Stimulated activated CD8-positive, alpha-beta memory T cell treated with anti-CD3 and anti-CD28 coated beads, Interleukin-15, amount 100 ng/mL, for 4 hours (primary cell): ENCODE measurements at places on chromosomes 7 and 10.

- DNase-seq = no peak
These were observed 511.7 kb downstream of the PLXDC2 start for GRCh38 chr10:20327954-20328353.

GRCh38 chr10:61998937-61999336, 97.4 kb downstream of the ARID5B start:
- no peak for DNase-seq

- no peak for DNase-seq
These were observed 275.3 kb downstream of the HDAC9 start for GRCh38 chr7:18770822-18771221.

DNA sequence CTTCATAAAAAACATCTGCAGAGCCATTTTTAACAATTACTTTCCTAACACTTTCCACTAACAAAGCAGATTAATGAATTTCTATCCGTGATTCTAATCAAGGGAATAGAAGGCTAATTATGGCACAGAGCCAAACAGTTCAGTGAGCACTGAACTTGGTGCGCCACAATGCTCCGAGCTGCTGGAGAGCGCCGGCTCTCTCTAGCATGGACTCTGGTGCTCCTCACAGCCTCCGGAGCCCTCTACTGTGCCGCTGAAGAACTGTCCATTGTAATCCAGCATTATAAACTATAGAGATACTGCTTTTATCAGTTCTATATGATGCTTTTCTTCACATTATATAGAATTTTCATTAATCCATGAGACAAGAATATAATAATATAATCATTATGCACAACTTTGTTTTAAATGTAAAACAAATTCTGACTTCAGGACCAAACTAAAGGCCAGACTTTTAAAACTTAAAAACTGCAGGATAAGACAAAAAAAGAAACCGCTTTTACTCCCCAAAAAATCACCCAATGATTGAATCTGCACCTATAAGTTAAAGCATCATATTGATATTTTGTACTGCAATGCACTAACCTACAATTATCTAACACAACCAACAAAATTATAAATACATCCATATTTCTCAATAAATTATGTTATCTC, 123.6 kb downstream of the RNF32 start:
- DNase-seq = no peak

DNA sequence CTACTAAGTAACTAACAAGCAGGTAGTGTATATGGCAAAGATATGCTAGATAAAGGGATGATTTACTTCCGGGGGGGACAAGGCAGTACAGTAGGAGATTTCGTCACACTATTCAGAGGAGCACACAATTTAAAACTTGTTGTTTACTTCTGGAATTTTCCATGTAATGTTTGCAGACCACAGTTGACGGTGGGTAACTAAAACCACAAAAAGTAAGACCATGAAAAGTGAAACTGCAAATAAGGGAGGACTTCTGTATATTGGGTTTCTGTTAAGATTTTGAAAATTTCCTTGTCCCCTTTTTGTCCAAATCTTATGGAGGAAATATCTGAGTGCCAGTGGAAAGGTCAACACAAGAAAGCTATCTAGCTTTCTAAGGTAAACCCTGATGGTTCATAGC, 170.0 kb downstream of the ELAPOR2 start:
- no peak for DNase-seq

- DNase-seq = no peak
These were observed 3.0 kb upstream of the HABP2 start for GRCh38 chr10:113549856-113550255.

DNA sequence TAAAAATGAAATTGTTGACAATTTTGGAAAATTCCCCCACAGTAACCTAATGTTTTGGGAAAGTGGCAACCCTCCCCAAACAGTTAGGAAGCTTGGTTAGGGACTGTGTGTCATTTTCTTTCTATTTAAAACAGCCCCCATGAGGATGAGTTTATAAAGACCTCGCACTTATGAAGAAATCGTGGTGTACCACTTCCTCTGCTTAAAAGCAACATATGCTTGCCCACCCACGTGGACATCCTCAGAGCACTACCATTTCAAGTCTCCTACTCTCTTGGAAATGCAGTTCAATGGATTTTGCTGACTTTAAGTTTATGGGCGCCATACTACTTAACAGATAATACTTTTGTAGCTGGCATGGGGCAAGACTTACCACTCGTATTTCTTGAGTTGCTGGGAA, 223.8 kb downstream of the DYNC1I1 start:
- no peak for DNase-seq

DNA sequence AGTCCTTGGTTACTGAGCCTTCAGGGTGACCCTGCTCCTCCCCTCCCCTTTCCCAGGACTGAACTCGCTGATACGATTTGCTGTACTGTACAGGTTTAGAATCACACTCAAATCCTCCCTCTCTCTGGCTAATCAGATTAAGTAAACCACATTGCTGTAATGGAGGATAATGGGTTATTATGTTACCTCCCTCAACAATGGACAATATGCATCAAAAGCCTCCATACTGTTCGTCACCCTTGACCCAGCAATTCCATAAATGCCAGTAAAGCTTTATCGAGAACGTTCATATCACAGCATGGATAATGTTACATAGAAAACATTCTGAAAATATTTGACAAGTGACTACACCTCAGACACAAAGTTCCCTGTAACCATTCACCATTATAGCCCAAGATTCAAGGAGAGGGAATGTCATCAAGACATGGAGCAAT, 61.7 kb downstream of the FAM107B start:
- DNase-seq = no peak
